ENCODE measurements at places on chromosomes 4 and X.
A peak's percentile ranks its signal among the peaks of the same experiment; 100 is the strongest.

DNA sequence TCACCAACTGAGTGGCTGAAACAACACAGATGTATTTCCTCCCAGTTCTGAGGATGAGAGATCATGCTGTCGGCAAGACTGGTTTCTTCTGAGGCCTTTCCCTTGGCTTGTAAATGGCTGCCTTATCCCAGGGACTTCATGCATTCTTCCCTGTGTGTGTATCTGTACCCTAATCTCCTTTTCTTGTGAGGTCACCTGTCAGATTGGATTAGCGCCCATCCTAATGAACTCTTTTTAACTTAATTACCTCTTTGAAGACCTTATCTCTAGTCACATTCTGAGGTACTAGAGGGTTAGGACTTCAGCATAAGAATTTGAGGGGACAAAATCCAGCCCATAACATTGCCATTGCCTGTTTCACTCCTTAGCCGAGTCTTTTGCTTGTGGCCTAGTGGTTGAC, 59.5 kb upstream of the TMEM150C start:
- DNase-seq: no peak

DNA sequence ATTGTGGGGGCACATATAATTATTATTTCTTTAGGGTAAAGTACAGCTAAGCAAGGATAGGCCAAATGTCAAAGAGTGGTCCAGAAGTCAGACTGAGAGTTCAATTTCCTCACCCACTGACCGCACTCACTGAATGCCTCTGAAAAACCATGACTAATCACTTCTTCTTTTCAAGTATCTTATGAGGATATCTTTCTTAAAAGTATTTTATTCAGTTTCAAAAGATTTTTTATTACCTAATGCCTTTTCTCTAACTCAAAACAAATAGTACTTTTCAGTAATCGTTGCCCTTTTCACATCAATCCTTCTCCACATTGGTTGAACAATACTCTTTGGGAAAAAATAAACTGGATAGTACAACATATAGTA, 61.7 kb upstream of the CAMK2D start:
- no peak for DNase-seq

- no peak for DNase-seq
These were observed 203.2 kb downstream of the GRID2 start for GRCh38 chr4:92506933-92507332.

- DNase-seq: peak; percentile 33
These were observed 84.5 kb downstream of the GATB start for GRCh38 chr4:151676301-151676700.

DNA sequence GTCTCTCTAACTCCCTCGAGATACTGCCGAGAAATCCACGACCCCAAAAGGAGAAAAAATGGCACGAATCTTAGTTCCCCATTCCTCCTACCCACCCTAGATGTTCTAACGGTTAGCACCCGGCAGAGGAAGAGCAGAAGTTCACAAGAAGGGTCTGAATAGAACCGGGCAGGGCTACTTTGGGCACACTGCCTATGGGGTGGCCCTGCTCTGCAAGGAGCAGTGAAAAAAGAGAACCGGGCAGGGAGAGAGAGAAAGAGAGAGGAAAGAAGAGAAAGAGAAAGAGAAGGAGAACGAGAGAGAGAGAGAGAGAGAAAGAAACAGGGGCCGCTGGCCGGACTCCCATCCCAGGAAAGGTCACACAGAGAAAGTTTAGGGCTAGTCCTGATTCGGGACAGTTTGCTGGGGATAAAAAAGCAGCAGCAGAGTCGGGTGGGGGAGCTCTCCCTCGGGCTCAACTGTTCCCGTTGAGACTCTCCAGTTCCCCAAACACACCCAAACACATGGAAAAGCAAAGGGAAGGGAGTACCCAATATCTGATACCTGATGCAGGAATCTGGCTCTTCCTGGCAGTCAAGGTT, 468 bp downstream of the GLA start:
- no peak for DNase-seq

DNA sequence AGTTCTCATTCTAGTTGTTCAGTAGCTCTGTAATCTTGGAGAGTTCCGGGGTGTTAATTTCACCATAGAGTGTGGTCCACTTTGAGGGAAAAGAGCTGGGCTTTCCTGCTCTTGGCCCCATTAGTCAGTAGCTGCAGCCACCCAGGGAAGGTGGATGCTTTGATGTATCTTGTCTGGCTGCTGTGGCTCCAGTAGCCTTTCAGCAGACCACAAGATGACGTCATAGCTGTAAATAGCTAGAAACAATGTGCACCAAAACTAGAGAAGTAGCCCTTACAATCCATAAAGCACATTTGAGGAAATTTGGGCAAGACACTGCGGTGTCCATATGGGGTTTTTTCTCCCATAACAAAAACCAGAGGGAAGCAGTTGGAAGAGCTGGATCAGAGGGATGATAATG, 32.9 kb upstream of the PRPS2 start:
- DNase-seq: no peak
